Astrocyte of the hippocampus (primary cell): ENCODE measurements at places on chromosomes 6 and 20.

DNA sequence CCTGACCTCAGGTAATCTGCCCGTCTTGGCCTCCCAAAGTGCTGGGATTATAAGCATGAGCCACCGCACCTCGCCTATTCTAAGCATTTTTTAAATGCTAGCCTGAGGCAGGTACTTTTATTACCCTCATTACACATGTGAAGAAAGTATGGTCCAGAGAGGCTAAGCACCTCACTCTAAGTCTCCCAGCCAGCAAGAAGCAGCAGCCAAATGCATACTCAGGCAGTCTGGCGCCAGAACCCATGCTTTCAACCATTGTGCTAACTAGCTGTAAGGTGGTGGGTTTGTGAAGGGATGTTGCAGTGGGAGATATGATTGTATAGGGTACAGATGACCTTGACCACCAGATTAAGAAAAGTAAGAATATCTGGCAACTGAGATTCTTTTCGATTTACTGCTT, 26.1 kb upstream of the RIPOR2 start:
- DNase-seq: no peak

GRCh38 chr6:20175810-20176410, 36.4 kb downstream of the MBOAT1 start:
- no peak for DNase-seq

- DNase-seq: peak; percentile 26
Measured at GRCh38 chr20:20734475-20734948, 22.1 kb upstream of the RALGAPA2 start.

GRCh38 chr6:6333501-6333900, 13.0 kb upstream of the F13A1 start:
- peak; percentile 79 for DNase-seq

GRCh38 chr6:35900448-35900847, 20.4 kb downstream of the SRPK1 start:
- no peak for DNase-seq

DNA sequence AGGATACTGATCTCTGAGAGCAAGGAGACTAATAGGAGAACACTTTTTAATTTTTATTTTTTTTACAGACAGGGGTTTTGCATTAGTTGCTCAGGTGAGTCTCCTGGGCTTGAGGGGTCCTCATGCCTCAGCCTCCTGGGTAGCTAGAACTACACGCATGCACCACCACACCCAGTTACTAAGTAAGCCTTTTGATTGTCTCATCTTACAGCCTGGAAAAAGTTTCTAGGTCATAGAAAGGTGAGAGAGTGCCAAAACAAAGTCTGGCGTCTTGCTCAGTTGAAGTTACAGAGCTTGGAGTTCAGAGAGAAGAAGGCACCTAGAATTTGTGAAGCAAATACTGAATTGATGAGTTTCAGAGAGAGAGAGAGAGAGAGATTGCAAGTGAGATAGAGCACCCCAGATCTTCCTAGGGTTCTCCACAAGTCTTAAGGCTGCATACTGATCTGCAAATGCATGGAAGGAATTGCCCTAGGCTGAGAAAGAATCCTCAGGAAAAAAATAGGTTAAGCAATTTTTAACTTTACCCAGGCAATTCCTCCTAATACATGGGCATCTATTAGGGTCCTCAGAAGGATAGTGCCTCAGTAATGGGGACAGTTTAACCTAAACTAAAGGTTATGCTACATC, 37.6 kb upstream of the PHIP start:
- DNase-seq: no peak

DNA sequence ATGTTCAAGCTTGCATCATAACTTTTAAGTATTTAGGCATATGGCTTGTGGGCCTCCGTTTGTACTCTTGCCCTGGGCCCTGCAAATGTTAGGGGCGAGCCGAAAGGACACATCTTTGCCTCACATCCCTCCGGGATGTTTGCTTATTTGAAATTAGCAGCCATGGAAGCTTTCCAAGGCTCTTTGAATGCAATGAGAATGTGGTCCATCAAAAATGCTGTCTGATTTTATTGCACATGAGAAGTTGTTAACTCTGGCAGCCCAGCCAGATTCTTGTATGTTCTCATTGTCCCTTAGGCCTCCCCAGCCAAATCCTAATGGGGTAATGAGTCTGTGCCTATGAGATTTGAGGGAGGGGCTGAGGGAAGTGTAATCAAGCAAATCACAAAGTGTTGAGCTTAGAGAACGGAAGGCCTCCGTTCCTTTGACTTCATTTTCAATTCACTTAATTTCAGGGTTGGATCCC, 261.2 kb upstream of the MARCKS start:
- peak; percentile 89 for DNase-seq

GRCh38 chr6:162817196-162817595, 89.4 kb downstream of the PACRG start:
- DNase-seq: no peak

GRCh38 chr6:156060013-156060412, 604.4 kb upstream of the NOX3 start:
- no peak for DNase-seq

GRCh38 chr6:27178407-27178730, 69.1 kb upstream of the PRSS16 start:
- no peak for DNase-seq
